ENCODE measurements at places on chromosomes 5 and 9.

- no peak for DNase-seq
Measured at GRCh38 chr5:147040856-147041255, 162.3 kb upstream of the PPP2R2B start.

DNA sequence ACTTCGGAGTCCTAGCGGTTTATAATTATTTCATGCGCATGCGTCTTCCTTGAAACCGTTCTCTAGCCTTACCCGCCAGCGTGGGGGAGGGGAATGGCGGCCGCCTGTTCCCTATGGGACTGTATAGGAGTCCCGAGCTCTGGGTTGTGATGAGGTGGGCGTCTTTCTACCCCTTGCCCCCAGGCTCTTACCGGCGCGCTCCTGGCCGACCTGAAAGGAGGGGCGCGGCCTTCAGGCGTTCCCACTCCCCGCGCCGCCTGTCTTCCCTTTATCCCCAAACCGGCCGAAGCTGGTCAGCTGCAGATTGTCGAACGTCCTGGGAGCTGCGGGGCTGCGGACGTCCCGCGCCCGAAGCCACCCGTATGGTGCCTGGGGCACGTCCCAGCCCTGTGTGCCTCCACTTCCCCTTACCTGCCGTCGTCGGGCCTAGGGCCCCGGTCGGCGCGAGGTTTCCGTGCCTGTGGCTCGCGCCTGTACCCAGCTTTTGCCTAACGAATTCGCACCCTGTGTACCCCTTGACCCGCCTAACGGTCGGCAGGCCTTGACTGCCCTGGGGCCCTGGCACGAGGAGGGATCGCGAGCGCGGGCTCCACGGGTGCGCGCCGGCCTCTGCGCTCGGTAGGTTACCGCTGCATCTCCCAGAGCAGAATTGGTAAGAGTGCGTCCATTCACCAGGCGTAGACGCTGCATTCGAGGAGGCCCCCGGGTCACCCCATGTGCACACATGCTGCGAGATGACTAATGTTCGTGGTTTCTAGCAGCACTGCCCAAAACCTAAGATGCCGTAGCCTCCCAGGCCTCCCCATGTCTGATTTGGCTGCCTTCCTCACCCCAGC, 653 bp upstream of the HNRNPH1 start:
- peak; percentile 39 for DNase-seq

- DNase-seq, result no peak
Measured at GRCh38 chr5:122019919-122020590, 58.0 kb downstream of the LOX start.

GRCh38 chr5:136062366-136063274, 33.8 kb downstream of the TGFBI start:
- no peak for DNase-seq

DNA sequence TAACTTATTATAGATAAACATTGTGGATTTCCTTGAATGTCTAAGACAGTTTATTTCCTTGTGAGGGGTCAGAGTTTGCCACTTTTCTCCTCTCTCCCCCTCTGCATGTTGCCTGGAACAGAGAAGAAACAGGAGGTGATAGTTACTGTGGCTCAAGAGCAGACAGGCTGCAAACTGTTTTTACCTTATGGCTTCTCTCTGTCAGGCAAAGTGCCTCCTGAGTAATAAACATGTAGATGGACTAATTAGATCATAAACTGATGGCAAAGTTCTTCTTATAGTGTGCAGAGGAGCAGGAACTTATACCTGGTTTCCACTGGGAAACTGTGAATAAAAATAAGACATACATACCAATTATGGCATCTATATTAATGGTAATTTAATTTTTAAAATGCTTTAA, 133.1 kb upstream of the CDH12 start:
- DNase-seq, result no peak

DNA sequence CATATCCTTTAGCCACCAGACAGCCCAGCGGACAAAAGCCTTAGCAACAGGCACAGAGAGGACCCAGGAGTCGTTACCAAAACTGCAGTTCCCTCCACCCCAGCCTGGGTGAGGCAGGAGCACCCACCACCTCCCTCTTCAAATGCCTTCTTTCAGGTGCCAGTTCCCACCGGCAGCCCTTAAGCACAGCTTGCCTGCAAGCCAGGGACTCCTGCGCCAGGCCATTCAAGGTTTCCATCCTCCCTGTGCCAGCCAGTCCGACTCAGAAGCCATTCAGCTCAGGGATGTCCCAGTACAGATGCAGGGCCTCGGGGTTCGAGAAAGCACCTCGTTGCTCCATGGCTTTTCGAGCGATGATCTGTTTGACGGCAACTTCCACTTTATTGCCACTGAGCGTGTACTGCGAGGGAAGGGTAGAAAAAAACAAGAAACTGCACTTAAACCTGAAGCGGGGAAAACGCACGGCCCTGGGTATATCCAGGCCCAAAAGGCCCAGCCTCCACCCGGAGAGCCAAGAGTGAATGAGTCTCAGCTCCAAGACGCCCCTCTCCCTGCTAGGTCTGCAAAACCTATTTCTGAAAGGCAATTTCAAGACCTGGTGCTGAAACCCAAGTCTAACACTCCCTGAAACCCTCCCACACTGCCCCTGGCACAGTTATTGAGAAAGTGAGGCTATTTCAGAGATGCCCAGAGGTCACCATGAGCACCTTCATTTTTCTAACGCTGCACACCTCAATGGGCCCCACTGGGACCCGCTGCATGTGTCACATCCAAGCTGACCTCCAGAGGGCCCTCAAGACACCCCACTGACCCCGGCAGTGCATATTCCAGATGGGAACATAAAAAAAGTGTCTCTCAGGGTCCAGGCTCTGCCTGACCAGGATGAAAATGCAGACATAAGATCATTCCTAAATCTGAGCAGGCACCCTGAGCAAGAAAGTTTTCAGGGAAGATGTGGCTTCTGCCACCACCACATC, 36.8 kb upstream of the ZNF354A start:
- DNase-seq, result no peak

- no peak for DNase-seq
Measured at GRCh38 chr5:75571547-75571946, 39.7 kb upstream of the ANKDD1B start.

GRCh38 chr5:113161806-113162205, 185.2 kb downstream of the DCP2 start:
- DNase-seq, result no peak

- no peak for DNase-seq
Measured at GRCh38 chr5:38607396-38607795, 51.0 kb upstream of the LIFR start.

DNA sequence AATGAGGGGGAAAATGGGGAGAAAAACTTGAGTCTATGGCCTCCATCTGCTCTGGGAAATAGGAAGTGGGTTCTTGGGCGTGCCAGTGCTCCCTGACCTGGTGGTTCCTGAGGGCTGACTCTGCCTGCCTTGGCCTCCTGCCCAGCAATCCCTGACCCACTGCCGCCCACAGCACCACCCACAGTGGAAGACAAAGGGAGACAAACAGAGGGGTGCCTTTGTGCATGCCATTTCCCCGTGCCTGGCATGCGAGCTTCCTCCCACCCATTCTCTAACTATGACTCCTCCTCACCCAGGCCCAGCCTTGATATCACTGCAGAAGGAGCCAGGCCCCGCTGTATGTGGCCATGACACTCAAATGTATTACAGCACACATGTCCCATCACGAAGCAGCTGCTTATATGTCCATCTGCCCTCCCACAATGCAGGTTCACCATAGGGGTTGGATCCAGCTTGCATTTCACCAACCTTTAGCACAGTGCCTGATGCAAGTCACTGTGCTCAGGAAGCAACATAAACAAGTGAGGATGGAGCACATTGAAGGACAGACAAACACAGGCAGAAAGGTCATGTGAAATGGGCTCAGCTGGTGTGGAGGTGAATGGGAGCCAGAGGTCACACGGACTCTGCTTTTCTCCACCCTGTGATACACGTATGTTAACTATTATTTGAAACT, 84.4 kb downstream of the ADRB2 start:
- no peak for DNase-seq

DNA sequence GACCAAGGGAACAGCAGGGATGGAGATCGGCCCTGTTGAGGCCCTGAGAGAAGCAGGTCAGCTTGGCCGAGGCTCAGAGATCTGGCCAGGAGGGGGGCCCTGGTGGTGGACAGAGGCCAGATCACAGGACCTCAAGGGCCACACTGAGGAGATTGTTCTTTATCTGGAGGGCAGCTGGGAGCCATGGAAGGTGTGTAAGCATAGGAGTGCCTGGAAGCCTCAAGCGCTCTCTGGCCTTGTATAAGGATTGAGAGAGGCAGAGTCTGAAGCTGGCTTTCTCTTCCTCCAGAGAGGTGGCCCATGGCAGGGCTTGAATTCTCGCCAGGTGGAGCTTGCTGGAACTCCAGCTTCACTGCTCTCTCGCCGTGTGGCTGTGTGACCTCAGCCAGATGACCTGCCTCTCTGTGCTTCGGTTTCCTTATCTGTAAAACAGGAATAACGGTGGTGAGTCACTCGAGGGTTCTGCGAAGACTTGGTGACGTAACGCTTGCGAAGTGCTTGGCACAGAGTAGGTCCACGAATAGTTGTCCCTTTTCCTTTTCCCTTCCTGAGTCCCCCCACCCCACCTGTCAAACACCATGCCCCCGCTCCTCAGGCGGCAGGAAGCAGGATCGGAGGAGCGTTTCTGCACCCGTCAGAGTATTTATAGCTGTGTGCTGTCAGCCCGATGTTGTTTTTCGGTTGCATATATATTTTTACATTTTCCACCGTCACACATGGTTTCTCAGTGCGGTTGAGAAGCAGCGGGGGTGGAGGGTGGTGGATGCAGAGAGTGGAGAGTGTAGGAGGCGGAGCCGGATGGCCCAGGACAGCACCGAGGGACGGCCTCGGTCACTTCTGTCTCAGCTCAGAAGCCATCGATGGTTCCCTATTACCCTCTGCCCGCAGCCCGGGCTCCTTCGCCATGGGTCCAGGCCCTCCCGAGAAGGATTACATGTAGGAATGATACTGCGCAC, 17.0 kb upstream of the CRB2 start:
- DNase-seq, result peak; percentile 62
